ENCODE measurements at places on chromosomes 4 and X. TPM values are rescaled to one million over a fixed set of nuclear protein-coding genes. Genes with fewer than 3 reads are reported as not detected.
A peak's percentile ranks its signal among the peaks of the same experiment; 100 is the strongest.

DNA sequence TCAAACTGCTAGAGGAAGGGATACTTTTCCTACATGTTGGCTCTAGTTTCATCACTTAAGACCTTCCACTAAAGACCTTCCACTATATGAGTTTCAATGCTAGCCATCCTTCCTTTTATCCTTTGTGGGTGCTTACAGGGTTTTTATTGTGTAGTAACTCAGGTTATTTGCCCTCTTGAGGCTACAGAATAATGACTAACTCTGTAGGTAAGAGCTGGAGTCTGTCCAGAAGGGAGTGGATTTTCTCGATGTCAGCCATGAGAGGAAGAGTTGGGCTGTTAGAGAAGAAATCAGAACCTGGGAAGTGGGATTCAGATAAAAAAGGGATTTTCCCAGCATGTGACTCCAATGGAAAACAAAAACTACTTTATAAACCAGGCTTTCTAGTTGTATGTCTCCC is 27.5 kb upstream of the HERC5 start:
- no peak for DNase-seq

GRCh38 chr4:53647547-53647946 is 56.3 kb upstream of the LNX1 start:
- DNase-seq = no peak

- no peak for DNase-seq
These were observed 210.4 kb downstream of the PAPSS1 start for GRCh38 chr4:107509615-107510014.

- DNase-seq = no peak
These were observed 1.6 kb upstream of the SFRP2 start for GRCh38 chr4:153790500-153790865.

DNA sequence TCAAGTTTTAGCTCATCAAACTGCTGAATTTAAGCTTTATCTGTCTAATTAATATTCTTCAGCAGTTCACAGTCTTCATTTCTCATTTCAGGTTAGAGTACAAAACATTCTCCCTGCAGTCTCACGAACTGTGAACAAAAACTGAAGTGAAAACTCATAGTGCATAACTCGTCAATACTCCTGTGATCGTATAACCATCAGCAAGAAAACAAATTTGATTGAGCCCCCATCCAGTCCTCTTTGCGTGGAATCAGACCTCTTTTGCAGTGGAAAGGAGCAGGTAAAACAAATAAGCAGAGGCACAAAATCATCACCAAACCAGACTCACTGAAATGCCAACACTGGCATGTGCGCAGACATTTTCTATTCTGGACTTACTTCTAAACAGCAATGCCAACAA is 12.7 kb downstream of the ADAM29 start:
- no peak for DNase-seq

Gene CYBB
- not detected for total RNA-seq

DNA sequence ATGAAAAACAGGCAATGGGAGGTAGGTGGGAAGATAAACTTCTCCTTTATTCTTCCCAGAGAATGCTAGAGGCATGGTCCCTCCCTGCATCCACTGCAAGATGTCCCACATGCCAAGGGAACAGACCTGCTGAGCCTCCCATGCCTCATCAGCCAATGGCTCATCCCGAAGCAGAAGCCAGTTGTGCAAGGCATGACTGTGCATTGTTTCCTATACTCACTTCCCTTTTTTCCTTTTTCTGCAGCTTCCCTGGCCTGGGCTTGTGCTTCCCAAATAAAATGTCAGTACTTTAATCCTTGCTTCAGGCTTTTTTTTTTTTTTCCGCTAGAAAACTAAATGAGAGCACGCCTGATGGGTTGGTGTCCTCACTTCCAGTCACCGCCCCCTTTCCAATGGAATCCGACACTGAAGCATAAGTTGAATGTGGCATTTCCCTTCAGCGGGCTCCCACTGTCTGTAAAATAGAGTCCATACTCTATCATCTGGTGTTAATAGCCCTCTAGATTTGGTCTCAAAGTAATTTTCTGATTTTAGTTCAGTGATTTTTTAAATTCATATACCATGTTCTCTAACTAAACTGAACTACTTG is 239.0 kb upstream of the JADE1 start:
- DNase-seq = peak; percentile 68

Gene FRAS1
- 1.9 TPM for total RNA-seq

DNA sequence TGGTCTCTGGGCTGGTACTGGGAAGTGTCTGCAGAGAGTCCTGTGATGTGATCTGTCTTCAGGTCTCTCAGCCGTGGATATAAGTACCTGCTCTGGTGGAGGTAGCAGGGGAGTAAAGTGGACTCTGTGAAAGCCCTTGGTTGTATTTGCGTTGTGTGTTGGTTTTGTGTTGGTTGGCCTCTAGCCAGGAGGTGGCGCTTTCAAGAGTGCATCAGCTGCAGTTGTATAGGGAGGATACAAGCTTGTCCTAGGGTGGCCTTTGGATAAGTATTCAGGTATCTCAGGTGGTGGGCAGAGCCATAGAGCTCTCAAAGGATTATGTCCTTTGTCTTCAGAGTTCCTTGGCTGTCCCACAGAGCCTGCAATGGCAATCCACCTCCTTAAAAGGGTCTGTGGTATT is 111.6 kb downstream of the MAGEB17 start:
- DNase-seq = no peak

Gene RTL9
- total RNA-seq = 1.5 TPM

DNA sequence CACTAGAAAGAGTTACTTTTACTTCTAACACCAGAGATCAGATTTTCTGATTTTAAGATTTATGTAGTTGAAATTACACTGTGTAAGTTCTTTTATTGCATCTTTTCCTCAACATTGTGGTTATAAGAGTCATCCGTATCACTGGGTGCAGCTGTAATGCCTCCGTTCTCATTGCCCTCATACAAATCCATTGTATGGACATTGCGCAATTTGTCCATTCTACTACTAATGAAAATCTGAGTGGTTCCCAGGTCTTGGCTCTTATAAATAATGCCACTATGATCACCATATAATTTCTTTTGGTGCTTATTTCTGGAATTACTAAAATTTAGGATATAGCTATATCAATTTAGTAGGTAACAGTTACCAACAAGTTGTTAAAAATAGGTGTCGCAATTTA is 614.0 kb upstream of the GALNT7 start:
- no peak for DNase-seq

- peak; percentile 83 for DNase-seq
These were observed 292.6 kb upstream of the KLF3 start for GRCh38 chr4:38371391-38371851.

DNA sequence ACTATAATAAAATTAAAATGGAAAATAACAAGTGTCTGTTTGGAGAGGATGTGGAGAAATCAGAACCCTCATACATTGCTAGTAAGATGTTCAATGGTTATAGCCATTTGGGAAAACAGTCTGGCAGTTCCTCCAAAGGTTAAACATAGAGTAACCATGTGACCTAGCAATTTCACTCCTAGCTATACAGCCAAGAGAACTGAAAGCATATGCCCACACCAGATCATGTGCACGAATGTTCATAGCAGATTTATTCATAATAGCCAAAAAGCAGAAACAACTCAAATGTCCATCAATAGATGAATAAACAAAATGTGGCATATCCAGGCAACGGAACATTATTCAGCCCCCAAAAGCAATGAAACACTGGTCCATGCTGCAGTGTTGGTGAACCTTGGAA is 9.4 kb upstream of the CCNQ start:
- no peak for DNase-seq

DNA sequence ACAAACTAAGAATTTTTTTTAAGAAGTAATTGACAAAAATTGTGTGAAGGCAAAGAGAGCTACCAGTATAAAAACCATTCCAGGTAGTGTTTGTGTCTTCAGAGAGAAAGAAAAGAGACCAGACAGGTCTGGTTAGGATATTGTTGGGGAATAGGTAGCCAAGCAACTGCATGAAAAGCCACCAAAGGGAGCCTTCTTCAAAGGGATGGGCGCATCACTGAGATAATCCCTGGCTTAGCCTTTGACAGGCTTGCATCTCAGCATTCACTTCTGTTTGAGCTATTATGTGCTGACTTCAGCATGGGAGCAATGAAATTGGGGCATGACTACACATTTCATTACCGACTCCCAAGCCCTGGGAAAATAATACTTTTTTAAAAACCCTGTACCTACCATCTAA is 496.6 kb downstream of the IL1RAPL1 start:
- no peak for DNase-seq

DNA sequence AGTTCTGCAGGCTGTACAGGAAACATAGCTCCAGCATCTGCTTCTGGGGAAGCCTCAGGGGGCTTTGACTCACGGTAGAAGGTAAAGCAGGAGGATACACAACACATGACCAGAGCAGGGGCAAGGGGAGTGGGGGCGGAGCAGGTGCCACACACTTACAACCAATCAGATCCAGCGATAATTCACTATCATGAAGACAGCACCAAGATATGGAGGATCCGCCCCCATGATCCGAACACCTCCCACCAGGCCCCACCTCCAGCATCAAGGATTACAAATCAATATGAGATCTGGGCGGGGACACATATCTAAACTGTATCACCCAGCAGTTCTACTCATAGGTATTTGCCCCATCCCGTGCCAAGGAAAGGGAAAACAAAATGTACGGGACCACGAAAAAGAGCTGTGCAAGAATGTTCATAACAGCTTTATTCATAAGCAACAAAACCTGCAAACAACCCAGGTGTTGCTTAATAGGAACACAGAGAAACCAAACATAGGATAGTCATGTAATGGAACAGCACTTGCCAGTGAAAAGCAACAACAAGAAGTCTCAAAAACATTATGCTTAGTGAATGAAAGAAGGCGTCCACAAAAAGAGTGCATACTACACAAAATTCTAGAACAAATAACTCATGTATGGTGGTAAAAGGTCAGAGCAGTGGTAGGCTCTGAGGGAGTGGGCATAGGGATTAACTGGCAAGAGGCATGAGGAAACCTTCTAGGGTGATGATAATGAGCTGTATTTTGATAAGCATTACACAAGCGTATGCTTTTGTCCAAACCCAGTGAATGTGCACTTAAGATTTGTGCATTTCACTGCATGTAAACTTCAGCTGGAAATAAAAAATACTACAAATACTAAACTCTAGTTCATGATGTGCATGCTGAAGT is 130.9 kb upstream of the FAM9B start:
- no peak for DNase-seq

Gene ARHGAP36
- total RNA-seq = not detected

DNA sequence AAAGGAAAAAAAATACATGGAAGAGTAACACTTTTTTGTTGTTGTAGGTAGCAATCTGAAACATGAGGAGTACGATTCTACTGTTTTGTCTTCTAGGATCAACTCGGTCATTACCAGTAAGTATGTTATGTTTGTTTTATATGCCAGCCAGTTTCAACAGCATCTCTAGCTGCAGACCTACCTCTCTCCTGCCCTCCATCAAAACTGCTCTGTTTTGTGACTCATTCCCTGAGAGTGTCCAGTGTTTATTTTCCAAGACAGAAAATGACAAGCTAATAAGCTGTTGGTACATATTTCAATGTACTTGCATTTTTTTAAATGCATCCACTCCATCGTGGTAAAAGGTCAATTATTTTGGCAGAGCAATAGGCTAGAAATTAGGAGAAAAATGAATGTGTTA is 347 bp downstream of the AMTN start:
- DNase-seq = peak; percentile 14

DNA sequence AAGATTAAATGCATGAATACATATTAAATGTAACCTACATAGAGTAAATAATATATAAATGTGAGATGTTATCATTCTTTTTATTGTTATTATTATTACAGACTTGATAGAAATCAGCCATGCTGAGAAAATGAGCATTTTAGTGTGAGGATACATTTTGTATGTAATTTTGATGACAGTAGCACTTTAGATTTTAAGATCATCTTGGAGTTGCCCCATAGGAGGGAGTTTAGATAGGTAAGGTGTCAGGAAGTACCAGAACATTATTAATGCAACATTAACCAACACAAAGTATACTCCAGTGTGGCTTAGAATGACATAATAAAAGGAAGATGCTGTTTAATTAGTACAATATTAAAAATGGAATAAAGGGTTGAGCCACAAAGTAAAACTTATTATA is 8.4 kb downstream of the TMPRSS11A start:
- DNase-seq = no peak

Gene SLC2A9
- total RNA-seq = 0.74 TPM

DNA sequence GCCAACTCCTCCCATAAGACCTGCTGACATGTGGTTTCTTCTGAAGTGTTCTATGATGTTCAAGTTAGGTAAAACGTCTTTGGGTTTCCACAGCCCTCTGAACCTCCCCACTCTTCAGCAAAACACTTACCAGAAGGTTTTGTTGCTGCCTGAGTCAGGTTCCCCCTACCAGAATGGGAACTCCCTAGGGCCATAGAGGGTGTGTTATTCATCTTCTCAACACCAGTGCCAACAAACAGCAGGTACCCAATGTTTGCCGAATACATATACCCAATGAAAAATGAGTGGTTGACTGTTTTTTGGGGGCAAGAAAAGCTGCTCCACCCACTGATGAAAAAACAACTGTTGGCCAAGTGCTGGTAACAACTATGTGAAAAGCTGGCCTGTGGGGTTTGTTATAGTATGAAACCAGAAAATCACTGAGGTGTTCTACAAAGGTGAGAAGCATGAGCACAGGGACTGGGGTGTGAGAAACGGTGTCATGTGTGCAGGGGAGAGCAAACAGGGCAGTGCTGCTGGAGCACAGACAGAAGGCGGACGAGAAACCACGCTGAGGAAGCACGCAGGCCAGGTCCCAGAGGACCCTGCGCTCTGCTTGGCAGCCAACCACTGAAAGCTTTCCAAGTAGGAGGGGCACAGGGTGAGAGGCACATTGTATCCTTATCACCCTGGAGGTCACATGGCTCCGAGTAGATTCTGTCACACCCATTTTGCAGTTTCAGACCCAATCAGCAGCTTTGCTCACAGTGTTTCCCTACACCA is 28.8 kb downstream of the ATP8A1 start:
- peak; percentile 67 for DNase-seq

Gene CNGA1
- total RNA-seq = not detected

DNA sequence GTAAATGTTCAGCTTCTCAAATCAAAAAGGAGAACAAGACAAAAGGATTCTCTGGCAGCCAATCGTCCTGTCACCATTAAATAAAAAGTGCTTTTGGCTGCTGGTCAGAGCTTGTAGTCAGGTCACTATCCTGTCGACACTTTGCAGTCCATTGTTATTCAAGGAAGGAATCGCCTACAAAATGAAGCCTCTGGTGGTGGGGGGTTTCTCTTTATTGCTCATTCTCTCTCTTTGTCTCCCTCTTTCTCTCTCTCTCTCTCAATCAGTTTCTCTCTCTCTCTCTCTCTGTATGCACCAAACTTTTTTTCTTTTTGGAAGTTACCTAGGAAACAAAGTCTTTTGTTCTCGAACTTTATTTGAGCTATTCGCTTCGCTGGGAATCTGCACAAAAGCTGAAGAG is 17.6 kb upstream of the SCML1 start:
- DNase-seq = no peak
